Smooth muscle cell of bladder (primary cell): ENCODE measurements at places on chromosomes 12 and 14. TPM values are rescaled to one million over a fixed set of nuclear protein-coding genes. Genes with fewer than 3 reads are reported as not detected.

Gene DCN
- 1,181 and 1,320 TPM in 2 replicates for total RNA-seq

Gene CATSPERB
- not detected in 2 replicates for total RNA-seq

Gene SAMD15
- 3.1 TPM in 2 replicates for total RNA-seq

Gene SLC10A1
- total RNA-seq, result not detected in 2 replicates

Gene KRT83
- 0.14 TPM in 1 of 2 replicates, not detected in the other for total RNA-seq

Gene KRT78
- not detected in 2 replicates for total RNA-seq

Gene KLRD1
- total RNA-seq, result under 0.01 and 0.46 TPM in 2 replicates

Gene RIPK3
- total RNA-seq, result 2.5 and 2.8 TPM in 2 replicates

Gene ARID4A
- 7.0 and 8.2 TPM in 2 replicates for total RNA-seq

Gene SLC2A14
- total RNA-seq, result not detected in 2 replicates

Gene AICDA
- total RNA-seq, result not detected in 2 replicates

Gene MMP14
- 348 and 486 TPM in 2 replicates for total RNA-seq

Gene ARID2
- 11.4 and 11.8 TPM in 2 replicates for total RNA-seq

Gene PSMC6
- 86.5 and 100 TPM in 2 replicates for total RNA-seq

Gene SYT1
- 1.6 and 2.0 TPM in 2 replicates for total RNA-seq

Gene ACOT4
- 0.43 and 0.46 TPM in 2 replicates for total RNA-seq

Gene SLC38A6
- total RNA-seq, result 58.6 and 108 TPM in 2 replicates

Gene ACRBP
- total RNA-seq, result 0.28 and 0.37 TPM in 2 replicates

Gene ENDOU
- not detected in 2 replicates for total RNA-seq

Gene CCDC196
- not detected in 2 replicates for total RNA-seq

Gene USP44
- 6.0 and 13.8 TPM in 2 replicates for total RNA-seq

Gene NYNRIN
- 6.4 and 10.2 TPM in 2 replicates for total RNA-seq

Gene IFNG
- not detected in 2 replicates for total RNA-seq
